ENCODE measurements at places on chromosomes 3 and 15.

GRCh38 chr3:129490273-129490675, 38.2 kb upstream of the RHO start:
- peak; percentile 90 for DNase-seq

- DNase-seq = no peak
Measured at GRCh38 chr3:191301017-191301416, 28.2 kb upstream of the CCDC50 start.

- no peak for DNase-seq
Measured at GRCh38 chr3:101988596-101988995, 139.3 kb downstream of the NFKBIZ start.

GRCh38 chr15:70672081-70672480, 91.3 kb downstream of the UACA start:
- DNase-seq = no peak

DNA sequence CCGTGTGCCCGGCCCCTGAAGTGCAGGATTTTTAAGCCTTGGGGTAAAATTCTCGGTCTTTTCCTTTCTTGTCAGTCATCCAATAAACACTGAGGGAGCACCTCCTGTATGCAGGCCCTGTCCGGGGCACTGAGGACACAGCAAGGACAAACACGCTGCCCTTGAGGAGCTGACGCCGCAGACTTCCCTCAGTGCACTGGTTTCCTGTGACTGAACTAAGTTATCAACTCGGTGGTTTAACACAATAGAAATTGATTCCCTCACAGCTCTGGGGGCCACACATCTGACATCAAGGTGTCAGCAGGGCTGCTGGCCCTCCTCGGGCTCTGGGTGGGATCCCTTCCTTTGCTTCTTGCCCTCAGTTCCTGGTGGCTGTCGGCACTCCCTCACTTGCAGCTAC, 65.1 kb downstream of the ZNF445 start:
- DNase-seq = no peak

DNA sequence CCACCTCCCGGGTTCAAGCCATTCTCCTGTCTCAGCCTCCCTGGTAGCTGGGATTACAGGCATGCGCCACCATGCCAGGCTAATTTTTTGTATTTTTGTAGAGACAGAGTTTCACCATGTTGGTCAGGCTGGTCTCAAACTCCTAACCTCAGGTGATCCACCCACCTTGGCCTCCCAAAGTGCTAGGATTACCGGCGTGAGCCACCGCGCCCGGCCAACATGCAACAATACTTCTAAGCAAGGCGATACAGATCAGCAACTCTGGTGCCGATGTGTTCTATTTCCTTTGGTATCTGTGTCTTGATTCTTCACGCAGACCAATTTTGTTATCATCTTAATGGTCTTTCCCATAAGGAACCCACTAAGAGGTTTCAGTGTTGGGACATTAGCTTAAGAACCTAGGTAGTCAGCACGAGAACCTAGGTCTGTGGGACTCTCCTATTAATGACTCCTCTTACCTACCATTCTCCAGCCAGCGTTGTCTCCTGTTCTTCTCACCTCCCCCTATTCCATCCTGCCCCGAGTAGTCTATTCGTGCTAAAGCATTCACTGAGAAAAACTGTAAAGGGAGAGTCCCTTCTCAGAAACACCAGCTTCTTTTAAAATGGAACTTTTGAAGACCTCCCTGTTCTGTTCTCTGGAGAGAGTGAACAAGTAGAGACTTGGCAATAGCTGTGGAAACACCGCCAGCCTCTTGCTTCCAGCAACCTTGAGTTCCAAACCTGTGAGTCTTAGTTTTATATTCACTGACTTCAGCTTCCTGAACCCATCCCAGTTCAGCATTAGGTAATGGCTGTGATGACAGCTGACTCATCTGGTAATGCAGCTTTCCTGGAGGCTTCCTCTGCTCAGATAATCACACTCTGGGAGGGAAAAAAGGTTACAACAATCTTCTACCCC, 61.2 kb downstream of the TSC22D2 start:
- DNase-seq = peak; percentile 91

DNA sequence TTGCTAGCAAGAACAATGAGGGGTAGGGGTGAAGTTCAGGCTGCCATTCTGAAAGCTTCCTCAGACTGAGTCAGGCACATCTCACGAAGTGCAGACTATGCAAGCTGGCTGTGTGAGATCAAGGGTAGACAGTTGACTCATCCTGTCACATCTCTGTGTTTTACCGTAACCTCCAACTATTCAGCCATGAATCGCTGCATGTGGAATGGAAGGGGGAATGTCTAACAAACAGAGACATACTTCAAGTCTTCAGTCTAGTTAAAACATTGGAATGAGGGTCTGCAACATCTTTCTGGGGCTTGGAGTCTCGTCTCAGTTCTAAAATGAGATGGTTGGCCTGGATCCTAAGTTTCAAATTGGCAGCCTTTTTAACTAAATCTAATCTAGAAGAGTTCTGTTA, 25.9 kb downstream of the AGTR1 start:
- peak; percentile 84 for DNase-seq

- no peak for DNase-seq
Measured at GRCh38 chr3:77086408-77086807, 46.5 kb downstream of the ROBO2 start.

All from non-pigmented ciliary epithelial cell (primary cell).